ENCODE measurements at places on chromosomes 6 and 20. TPM values are rescaled to one million over a fixed set of nuclear protein-coding genes. Genes with fewer than 3 reads are reported as not detected.

GRCh38 chr6:127069659-127070279 lies 48.7 kb upstream of the RSPO3 start:
- H3K27me3 ChIP-seq: no peaks in the 10 kb centered on the region
- no peak overlapping the region for H3K27ac ChIP-seq
- H3K4me3 ChIP-seq: no peak overlapping the region
- no peaks in the 10 kb centered on the region for H3K4me1 ChIP-seq
- H3K36me3 ChIP-seq: no peaks in the 10 kb centered on the region

GRCh38 chr20:25076731-25077609 lies 5.0 kb downstream of the VSX1 start:
- no peak overlapping the region for H3K4me3 ChIP-seq
- 0 out of 2 replicates have a peak, but pooled peaks cover 3% of the 10 kb centered on the region for H3K4me1 ChIP-seq
- no peak for DNase-seq
- H3K27ac ChIP-seq: no peak overlapping the region
- no peaks in the 10 kb centered on the region for H3K36me3 ChIP-seq

DNA sequence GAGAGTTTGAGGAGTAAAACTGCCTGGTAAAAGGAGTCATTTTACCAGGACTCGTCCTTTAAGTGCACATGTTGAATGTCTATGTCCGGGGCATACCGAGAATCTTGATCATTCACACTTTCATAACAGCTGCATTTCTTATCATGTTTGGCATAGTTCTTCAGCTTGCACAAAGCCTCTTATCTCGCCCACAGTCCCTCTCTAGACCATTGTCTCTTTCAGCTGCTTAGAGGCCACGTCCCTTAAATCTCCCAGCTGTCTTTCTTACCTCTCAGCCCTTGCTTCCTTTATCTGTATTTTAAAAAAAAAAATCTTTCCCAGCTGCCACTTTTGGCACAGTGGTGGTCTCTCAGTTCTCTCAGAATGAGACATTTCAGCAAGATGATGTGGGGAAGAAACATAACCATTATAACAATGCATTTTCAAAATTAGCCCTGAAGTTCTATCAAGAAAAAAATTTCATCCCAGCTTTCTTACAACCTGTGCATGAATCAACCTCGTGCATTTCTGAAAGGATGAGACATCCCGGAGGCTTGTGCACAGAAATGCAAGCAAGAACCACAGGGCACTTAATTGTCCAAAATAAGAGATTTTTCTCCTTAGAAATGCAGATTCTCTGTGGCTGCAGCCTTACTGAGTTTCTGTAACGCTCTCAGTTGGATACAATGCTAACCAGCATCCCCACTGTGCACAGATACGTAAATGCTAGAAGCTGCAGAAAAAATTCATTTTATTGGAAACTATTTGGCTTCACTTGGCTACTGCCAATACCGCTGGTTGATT lies 24.2 kb downstream of the RBM24 start:
- H3K27ac ChIP-seq: no peak overlapping the region
- H3K27me3 ChIP-seq: no peaks in the 10 kb centered on the region
- no peak for DNase-seq
- peaks cover 8% of the 10 kb centered on the region for H3K4me1 ChIP-seq
- no peaks in the 10 kb centered on the region for H3K36me3 ChIP-seq

DNA sequence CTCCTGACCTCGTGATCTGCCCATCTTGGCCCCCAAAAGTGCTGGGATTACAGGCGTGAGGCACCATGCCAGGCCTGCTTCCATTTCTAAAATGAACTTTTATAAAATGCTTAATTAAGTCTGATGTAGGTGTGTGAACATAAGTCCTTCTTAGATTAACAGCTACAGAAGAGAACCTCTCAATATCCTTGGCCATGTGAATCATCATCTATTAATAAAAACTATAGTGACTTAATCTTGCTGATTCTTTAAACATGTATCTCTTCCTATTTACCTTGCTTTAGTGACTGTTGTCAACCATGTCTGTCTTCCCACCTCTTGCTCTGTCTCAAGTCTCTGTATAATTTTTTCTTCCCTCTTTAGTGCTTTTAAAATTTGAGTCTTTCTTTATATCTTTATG lies 127.1 kb downstream of the JARID2 start:
- no peaks in the 10 kb centered on the region for H3K27me3 ChIP-seq
- no peak for DNase-seq
- H3K36me3 ChIP-seq: no peaks in the 10 kb centered on the region
- H3K4me3 ChIP-seq: no peak overlapping the region
- no peak overlapping the region for H3K27ac ChIP-seq
- H3K4me1 ChIP-seq: peaks cover 14% of the 10 kb centered on the region

- H3K36me3 ChIP-seq: no peaks in the 10 kb centered on the region
- DNase-seq: no peak
- no peaks in the 10 kb centered on the region for H3K4me1 ChIP-seq
- no peak overlapping the region for H3K27ac ChIP-seq
- H3K27me3 ChIP-seq: no peaks in the 10 kb centered on the region
- no peak overlapping the region for H3K4me3 ChIP-seq
Observed at GRCh38 chr6:109626311-109626710, 64.7 kb downstream of the AK9 start.

DNA sequence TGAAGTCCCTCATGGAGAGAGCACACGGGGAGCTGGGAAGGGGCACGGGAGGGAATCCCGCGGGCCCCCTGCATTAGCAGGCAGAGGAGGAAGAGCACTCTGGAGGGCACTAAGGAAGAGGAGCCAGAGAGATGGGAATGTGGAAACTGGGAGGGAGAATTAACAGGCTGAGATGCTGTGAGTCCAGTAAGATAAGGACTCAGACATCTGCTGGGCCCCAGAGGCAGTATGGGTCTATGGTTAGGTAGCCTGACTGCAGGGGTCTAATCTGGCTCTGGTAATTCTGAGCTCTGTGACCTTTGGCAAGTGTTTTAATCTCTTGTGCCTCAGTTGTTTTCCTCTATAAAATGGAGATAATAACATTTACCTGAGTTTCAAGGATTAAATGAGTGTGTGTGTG lies 15.7 kb upstream of the SRSF3 start:
- no peaks in the 10 kb centered on the region for H3K36me3 ChIP-seq
- peak overlapping the region; percentile 89 for H3K27ac ChIP-seq
- no peaks in the 10 kb centered on the region for H3K27me3 ChIP-seq
- H3K4me1 ChIP-seq: peaks cover 29% of the 10 kb centered on the region
- H3K4me3 ChIP-seq: no peak overlapping the region

GRCh38 chr6:105875974-105876640 lies 210.0 kb upstream of the PRDM1 start:
- DNase-seq: no peak
- H3K4me3 ChIP-seq: no peak overlapping the region
- H3K4me1 ChIP-seq: peaks cover 30% of the 10 kb centered on the region
- H3K27me3 ChIP-seq: no peaks in the 10 kb centered on the region
- no peaks in the 10 kb centered on the region for H3K36me3 ChIP-seq

DNA sequence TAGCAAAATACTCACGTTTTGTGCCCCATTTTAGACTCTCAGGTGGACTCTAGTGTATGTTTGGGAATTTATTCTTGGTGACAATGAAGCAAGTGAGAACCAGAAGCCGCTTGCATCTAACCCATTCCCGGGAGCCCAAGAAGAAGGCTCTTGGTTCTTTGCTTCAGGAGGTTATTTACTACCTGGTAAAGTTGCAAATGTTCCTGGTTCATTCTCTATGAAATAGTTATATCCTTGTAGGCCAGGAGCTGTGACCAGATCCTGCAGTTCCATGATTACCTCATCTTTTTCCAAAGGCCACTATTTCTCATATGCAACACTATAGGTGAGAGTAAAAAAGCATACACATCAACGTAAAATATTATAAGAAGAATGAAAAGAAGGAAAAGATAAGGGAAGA lies 60.9 kb upstream of the FABP7 start:
- H3K27me3 ChIP-seq: no peaks in the 10 kb centered on the region
- H3K27ac ChIP-seq: no peak overlapping the region
- DNase-seq: no peak
- H3K4me1 ChIP-seq: no peaks in the 10 kb centered on the region

DNA sequence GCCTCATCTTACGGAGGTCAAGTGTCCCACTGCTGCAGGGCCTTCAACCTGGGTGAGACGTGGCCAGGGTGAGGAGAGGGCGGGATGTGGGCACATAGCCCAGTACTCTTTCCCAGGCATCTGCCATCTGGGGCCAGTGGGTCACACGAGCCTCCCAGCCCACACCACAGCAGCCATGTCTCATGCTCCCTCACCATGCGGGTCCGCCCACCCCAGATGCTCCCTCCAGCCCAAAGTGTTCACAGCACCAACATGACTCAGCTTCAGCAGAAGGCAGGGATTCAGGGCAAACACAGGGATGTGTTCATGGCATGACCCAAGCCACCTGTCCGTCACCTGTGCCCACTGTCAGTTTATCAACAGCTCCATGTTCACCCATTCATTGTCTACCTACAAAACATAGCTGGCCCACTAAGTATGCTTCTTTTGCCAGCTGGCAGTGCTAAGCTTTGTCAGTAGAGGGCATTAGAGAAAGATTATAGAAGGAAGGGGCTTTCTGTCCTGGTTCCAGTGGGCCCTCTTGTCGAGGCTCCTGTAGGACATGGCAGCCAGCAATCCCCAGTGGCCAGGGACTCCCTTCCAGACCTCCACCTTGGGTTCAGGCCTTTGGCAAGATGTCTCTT lies 109.2 kb downstream of the FOXF2 start:
- no peaks in the 10 kb centered on the region for H3K4me1 ChIP-seq
- DNase-seq: no peak
- H3K27me3 ChIP-seq: peaks cover 2% of the 10 kb centered on the region
- no peak overlapping the region for H3K27ac ChIP-seq
- no peaks in the 10 kb centered on the region for H3K36me3 ChIP-seq

- no peaks in the 10 kb centered on the region for H3K36me3 ChIP-seq
- no peaks in the 10 kb centered on the region for H3K27me3 ChIP-seq
- no peak overlapping the region for H3K27ac ChIP-seq
Observed at GRCh38 chr20:58616411-58616810, 34.7 kb upstream of the STX16 start.

DNA sequence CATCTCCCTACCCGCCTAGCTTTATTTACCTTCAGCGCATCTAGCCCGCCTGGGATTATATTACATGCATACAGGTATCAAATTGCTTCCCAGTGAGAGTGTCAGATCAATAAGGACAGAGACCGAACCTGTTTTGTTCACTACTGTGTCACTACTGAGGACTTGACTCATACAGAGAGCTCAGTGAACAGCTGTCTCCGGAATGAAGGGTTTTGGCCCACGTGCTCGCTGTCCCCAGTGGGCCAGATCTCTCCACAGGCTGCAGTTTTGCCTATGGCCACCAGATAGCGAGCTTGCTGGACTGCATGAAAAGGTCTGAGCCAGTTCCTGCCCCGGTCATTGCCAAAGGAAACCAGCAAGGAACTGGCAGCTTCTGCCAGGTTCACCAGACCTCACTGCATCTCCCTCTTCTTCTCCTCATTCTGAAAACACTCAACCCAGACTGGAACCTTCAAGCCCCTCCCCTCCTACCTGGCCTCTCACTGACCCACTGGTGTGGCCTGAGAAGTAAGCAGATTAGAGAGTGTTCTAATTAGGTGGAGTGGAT lies 150.8 kb downstream of the ZMYND8 start:
- H3K36me3 ChIP-seq: peaks cover 8% of the 10 kb centered on the region
- DNase-seq: peak; percentile 87
- H3K4me1 ChIP-seq: peaks cover 22% of the 10 kb centered on the region
- peak overlapping the region; percentile 63 for H3K27ac ChIP-seq

DNA sequence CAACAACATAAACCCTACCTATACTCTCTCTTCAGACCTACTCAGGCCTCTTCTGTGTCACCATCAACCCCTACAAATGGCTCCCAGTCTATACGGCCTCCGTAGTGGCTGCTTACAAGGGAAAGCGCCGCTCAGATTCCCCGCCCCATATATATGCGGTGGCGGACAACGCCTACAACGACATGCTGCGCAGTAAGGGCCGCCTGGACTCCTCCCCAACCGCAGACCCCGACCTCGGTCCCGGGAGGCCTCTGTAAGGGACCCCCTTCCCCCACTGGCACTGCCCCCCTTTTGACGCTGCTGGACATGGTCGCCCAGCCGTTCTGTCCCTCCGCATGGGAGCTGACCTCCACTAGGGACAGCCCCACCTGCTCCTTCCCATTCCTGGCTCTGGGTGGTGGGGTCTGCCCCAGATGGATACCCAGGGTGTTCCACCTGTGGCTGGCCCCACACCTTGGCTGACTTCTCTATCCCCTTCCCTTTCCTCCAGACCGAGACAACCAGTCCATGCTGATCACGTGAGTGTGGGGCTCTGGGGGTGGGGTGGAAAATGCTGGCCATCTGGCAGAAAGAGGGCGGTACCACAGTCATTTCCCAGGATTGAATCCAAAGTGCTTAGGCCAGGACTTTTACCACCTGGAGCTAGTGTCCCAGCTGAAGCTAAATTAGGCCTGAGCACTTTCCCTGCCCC lies 25.0 kb downstream of the MYH7B start:
- H3K4me1 ChIP-seq: peaks cover 5% of the 10 kb centered on the region
- H3K27me3 ChIP-seq: no peaks in the 10 kb centered on the region
- H3K27ac ChIP-seq: no peak overlapping the region
- no peak overlapping the region for H3K4me3 ChIP-seq

- peaks cover 14% of the 10 kb centered on the region for H3K4me1 ChIP-seq
- H3K27me3 ChIP-seq: no peaks in the 10 kb centered on the region
- H3K27ac ChIP-seq: no peak overlapping the region
Observed at GRCh38 chr6:127131772-127132376, 13.4 kb downstream of the RSPO3 start.

DNA sequence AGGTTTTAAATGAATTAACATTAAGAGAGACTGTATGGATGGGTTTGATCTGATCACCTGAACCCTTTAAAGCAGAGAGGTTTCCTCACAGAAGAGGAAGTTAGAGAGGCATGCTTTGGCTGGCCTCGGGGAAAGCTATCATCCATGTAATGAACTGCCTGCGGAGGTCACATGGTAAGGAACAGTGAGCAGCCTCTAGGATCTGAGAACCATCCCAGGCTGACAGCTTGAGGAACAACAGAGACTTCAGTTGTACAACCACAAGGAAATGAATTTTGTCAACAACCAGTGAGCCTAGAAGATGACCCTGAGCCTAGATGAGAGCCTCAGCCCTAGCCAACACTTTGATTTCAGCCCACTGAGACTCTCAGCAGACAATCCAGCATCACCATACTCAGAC lies 2.9 kb upstream of the COL21A1 start:
- no peak overlapping the region for H3K4me3 ChIP-seq
- no peaks in the 10 kb centered on the region for H3K36me3 ChIP-seq
- DNase-seq: no peak
- no peaks in the 10 kb centered on the region for H3K27me3 ChIP-seq

GRCh38 chr6:137471986-137472385 lies 22.2 kb downstream of the OLIG3 start:
- no peaks in the 10 kb centered on the region for H3K27me3 ChIP-seq
- H3K27ac ChIP-seq: no peak overlapping the region
- no peaks in the 10 kb centered on the region for H3K4me1 ChIP-seq

- no peak overlapping the region for H3K4me3 ChIP-seq
- no peak overlapping the region for H3K27ac ChIP-seq
- H3K36me3 ChIP-seq: no peaks in the 10 kb centered on the region
- H3K27me3 ChIP-seq: no peaks in the 10 kb centered on the region
- DNase-seq: no peak
Observed at GRCh38 chr6:40631744-40632143, 44.6 kb upstream of the LRFN2 start.

The FNDC1 gene
- total RNA-seq: not detected

The NR2E1 gene
- 1.4 TPM for total RNA-seq

The NOX3 gene
- total RNA-seq: not detected

The CD93 gene
- not detected for total RNA-seq

The PROKR2 gene
- not detected for total RNA-seq

The NDUFAF5 gene
- 34.9 TPM for total RNA-seq

The BAG2 gene
- 9.5 TPM for total RNA-seq

All from Caco-2 (cell line).